ENCODE measurements at places on chromosomes 2 and 18.

DNA sequence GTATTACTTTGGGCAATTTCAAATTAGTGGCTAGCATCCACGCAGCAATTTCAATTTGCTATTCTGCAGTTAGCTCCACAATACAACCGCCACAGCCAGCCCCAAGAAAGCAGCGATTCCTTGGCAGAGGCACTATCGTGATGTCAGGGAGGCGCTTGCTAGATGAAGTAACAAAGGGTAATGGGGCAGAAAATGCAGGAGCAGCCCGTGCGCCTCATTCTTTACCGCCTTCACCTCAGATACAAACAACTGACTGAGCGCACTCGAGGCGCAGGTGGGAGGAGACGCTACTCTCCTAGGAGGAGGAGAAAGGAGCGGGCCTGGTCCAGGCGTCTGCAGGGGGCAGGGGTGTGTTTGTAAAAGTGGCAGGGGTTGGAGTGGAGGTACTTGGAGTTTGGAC, 76.9 kb upstream of the ASB18 start:
- DNase-seq, result no peak

DNA sequence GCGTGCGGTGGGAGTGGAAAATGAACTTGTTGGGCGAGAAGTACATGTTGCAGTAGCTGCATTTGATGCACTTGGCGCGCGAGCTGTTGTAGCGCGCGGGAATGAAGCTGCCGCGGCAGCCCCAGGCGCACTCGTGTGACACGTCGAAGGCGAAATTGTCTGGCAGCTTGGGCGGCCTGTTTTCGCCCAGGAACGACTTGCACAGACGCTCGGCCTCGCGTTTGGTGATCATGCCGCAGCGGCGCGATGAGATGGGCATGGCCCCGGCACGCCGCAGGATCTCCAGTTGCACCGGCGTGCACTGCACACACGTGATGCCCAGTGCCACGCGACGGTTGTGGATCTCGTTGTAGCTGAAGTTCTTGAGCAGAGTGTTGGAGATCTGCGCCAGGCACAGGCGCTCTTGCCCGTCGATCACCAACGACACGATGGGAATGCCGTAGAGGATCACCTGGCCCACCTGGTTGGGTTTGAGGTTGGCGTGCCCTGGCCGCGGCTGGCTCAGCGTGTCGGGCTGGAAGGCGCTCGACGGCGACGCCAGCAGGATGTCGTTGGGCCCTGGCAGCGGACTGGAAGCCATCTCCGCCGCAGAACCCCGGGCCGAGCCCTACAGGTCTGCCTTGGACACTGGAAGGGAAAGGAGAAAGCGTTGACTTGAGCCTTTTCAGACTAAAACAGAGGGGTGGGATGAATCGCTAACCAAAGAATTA, 2.7 kb downstream of the SKOR2 start:
- no peak for DNase-seq

DNA sequence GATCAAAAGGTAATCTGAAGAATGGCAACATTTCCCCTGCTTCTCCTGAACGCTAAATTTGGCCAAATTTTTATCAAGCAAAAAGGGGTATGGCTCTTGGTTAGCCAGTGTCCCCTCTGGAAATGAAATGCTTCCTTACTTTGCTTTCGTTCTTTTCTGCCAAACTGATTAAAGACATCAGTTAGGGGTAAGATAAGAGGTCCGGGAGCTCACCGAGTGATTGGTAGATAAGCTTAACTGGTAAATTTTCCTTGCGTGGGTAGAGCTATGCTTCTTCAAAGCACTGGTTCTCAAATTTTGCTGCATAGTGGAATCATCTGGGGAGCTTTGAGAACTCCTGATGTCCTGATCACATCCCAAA, 62.7 kb upstream of the MAPRE2 start:
- DNase-seq, result no peak

- no peak for DNase-seq
Measured at GRCh38 chr2:227214622-227215041, 50.2 kb downstream of the COL4A3 start.

GRCh38 chr18:12773369-12773768, 70.5 kb downstream of the PSMG2 start:
- no peak for DNase-seq

GRCh38 chr2:180319586-180320405, 312.7 kb upstream of the CWC22 start:
- no peak for DNase-seq

GRCh38 chr18:51185075-51185474, 12.4 kb downstream of the MEX3C start:
- DNase-seq, result no peak

DNA sequence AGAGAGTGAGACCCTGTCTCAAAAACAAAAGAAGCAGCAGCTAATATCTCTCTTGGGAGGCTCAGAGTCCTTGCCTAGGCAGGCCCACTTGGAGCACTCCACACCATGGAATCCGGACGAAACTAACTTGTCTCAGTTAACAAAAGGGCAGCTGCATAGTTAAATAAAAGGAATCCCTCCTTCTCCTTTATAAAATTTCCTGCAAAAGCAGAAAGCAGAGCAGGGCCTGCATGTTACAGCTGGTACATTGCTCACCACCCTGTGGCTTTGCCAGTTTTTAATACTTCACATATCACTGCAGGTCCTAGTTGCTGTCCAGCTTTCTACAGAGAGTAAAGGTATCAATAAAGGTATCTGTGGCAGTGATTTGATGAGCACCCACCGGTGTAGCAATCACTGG, 93.6 kb downstream of the ASAP2 start:
- no peak for DNase-seq

DNA sequence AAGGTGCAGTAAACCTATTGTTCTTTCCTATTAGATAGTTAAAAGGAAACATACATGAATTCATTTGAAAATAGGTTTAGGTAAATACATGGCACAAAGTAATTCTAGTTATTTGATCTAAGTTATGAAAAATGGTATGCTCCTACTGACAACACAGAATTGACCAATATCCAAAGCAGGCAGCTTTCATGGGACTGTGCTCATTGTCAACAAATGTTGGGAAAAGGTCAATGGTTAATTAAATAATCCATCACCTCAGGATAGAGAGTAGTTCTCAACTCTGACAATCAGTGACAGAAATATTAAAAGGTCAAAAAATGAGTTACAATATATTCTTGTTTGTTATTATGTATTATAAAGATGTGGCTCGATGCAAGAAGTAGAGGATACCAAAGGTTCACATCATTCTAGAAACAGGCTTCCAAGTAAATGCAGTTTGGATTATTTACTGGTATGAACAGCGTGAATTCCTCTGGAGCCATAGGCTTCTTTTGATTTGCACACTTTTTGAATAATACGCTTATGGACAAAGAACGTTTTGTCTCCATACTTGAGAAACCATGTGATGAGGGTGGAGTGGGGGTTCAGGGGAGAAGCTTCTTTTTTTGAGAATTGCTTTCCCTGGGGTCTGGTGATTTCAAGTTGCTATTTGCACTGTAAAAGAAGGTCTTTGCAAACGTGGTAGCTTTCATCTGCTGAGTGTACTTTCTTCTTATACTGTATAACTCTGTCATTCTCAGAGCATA, 422.0 kb upstream of the ZEB2 start:
- DNase-seq, result no peak

DNA sequence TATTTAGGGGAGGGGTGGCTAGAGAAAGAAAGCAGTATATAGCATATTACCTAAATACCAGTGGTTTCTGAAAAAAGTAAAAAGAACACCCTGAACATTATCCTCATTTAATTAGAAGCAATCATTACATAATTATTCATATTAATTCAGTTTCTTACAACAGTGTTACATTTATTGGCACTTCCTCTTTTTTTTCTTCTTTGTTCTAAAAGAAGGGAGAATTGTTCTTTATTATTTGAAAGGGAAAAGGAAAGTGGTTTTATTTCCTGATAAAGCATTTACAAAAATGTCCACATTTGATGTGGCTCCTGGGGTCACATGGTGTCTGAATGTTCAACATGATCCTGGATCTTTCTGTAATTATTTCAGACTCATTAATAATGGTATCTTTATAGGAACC, 254.9 kb upstream of the ZEB2 start:
- DNase-seq, result no peak

- DNase-seq, result peak; percentile 81
Measured at GRCh38 chr18:23629444-23629946, 33.2 kb downstream of the ANKRD29 start.

DNA sequence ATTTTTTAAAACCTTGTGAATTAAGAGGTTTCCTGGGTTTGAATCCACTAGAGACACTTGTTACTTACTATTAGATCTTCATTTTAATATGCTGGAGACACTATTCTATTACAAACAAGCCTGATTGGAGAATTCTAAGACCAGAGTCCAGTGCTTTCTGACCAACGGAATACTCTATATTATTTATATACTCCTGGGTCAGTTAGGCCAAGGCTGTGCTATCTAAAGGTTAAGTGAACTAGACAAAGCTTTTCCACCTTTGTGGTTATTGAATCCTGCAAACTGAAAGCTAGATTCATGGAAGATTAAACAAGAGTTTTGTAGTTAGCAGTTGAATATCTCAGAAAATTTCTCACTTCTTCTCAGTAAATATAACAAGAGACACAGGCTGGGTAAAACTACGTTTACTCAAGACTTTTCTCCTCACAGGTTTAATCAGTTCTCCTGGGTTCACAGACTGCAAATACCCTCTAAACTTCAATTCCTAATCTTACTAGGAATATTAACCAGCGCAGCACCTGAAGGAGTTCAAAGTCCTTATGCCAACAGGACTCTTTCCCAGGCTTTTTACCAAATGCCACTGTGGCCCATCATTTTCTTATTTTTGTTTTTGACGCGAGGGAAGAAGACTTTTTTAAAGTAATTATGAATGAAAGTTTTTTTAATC, 66.4 kb downstream of the COL4A4 start:
- DNase-seq, result no peak

DNA sequence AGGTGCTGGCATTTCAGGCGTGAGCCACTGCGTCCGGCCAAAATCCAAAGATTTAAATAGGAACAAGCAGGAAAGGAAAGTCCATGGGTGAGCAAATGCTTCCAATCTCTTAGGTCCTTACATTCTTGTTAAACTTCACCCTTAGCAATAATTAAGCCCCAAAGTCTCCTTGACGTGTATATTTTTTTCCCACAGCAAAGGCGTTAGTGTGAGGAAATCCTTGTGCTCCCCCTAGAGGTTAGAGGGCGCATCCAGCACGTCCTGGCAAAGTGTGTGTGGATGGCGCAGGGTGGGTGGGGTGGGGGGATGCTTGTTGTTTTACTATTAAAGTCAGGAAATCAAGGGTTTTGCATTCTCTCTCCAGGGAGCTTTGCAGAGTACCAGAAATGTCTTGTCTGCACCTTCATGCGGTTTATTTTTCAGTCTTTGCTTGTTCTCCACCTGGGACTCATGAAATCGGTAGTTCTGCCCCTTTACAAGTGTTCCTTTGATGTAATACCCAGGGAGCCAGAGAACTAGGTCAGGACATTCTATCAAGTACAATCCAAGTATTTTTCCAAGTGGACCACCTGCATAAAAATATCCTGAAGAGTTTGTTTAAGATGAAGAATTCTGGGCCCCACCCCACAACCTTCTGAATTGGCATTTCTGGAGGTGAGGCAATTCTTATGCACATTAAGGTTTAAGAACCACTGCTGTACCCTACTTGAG, 22.2 kb upstream of the ITSN2 start:
- DNase-seq, result peak; percentile 85

DNA sequence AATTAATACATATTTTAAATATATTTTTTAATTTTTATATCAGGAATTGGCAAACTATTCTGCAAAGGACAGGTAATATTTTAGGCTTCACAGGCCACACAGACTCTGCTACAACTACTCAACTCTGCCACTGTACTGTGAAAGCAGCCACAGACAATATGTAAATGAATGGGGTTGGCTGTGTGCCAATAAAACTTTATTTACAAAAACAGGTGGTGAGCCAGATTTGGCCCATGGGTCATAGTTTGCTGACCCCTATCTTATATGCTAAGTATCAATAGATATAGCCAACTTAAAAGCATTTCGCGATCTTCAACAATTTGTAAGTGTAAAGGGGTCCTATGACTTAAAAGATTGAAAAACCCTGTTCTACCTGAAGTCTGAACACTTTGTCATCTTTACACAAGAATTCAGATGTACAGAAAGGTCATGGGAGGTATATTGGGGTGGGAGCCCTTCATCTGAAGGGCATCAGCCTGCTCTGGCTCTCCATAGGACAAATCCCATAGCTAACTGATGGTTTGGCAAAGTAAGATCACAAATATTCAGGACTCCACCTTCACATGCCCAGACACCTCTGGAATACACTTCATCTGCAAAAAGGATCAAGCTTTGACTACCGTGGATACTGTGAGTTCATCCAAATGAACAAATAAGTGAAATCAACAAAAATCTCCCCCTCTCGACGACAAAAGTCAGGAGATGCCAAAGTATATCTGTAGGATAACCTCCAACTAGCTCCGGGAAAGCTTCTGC, 65.9 kb downstream of the C1D start:
- no peak for DNase-seq

DNA sequence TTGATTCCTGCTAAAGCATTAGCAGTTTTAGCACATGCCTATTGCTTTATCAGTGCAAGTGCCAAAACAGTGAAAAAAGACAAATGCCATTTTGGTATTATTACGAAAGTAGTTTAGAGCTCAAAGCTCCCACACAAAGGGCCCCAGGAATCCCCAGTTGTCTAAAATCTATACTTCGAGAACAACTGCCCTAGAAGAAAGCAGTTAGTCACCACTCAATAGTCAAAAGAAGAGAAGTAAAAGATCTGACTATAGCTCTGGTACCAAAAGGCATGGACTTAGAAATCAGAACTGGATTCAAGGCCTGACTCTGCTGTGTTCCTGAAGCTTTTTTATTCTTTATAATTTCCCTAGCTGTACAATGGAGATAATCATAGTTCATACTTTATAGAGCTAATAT, 21.8 kb downstream of the SCN3A start:
- DNase-seq, result no peak

GRCh38 chr2:39875182-39875913, 96.3 kb upstream of the THUMPD2 start:
- DNase-seq, result no peak

DNA sequence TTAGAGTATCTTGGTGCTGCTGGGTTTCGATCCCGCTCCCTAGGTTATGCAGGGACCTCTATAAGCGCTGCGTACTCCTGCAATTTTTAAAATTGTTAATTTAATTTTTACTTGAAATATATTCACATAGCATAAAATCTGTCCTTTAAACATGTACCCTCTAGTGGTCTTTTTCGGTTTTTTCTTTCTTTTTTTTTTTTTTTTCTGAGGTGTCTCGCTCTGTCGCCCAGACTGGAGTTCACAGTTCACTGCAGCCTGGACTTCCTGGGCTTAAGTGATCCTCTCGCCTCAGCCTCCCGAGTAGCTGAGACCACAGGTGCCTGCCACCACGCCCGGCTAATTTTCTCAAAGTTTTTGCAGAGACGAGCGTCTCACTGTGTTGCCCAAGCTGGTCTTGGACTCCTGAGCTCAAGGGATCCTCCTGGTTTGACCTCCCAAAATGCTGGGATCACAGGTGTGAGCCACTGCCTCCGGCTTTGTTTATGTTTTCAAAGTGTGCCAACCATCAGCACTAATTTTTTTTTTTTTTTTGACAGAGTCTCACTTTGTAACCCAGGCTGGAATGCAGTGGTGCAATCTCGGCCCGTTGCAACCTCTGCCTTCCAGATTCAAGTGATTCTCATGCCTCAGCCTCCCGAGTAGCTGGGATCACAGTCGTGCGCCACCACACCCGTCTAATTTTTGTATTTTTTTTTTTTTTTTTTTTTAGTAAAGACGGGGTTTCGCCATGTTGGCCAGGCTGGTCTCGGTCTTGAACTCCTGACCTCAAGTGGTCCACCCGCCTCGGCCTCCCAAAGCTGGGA, 585 bp upstream of the MOB1A start:
- DNase-seq, result no peak

- peak; percentile 75 for DNase-seq
Measured at GRCh38 chr2:3348767-3349166, 28.9 kb downstream of the EIPR1 start.

All from NCI-H1417 (cell line).